ENCODE measurements at places on chromosomes 4 and X.

DNA sequence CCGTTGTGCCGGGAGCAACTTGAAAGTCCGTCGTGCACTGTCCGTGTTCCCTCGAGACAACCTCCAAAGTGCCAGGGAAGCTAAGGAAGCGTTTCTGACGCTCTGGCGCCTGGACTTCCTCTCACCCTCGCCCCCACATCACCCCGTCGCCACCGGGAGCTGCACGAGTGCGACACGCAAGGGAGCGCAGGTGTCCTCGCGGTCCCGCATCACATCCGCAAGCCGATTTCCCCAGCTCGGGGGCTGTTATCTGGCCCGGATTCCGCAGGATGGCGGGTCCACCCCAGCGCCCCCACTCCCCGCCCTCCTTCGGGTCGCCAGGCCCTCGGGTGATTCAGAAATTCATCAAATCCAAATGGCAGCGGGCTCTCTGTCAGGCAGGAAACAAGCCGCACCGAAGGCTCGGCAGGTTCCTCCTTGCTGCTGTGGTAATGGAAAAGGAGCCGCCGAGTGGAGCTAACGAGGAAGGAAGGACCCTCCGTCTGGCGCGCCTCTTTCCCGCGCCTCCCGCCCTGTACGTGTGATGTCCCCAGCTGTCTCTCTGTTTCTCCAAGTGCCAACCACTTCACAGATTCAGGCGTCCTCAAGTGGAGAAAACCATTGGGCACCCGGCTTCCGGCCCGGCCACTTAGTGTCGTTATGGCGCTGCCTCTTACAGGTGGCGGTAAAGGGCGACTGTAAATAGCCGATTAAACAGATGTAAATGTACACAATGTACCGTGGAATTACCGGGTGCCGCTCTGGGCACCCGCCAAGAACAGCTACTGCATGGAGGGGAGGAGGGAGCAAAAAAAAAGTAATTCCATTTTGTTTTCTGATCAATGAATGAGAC is 921 bp upstream of the SETD7 start:
- peak; percentile 72 for DNase-seq

- DNase-seq, result no peak
Observed at GRCh38 chr4:8083086-8083825, 75.4 kb downstream of the ABLIM2 start.

GRCh38 chrX:4277122-4277521 is 563.7 kb upstream of the PRKX start:
- DNase-seq, result no peak

DNA sequence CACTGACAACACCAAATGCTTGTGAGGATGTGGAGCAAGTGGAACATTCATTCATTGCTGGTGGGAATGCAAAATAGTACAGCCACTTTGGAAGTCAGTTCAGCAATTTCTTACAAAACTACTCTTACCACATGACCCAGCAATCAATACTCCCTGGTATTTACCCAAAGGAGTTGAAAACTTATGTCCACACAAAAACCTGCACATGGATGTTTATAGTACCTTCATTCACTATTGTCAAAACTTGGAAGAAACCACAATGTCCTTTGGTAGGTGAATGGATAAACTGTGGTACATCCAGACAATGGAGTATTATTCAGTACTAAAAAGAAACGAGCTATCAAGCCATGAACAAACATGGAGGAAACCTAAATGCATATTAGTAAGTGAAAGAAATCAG is 27.5 kb downstream of the HUWE1 start:
- no peak for DNase-seq

- DNase-seq, result no peak
Observed at GRCh38 chr4:30856795-30857564, 136.8 kb downstream of the PCDH7 start.

DNA sequence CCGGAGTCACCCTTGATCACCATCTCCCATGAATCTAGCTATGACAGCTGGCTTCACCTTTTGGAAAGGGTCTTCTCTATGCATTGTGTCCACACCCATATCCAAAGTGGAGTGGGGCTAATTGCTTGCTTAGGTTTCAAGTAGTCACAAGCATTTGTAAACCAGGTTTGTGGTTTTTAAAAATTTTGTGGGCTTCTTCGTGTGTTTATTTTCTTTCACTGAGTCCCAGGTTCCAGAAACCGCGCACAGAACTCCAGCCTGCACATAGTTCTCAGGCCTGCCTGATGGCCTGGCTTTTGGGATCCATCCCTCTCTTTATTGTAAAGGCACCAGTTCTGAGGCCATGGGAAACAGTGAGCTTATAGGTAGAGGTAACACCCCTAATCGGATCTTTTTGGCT is 70.2 kb upstream of the TLR3 start:
- DNase-seq, result no peak

DNA sequence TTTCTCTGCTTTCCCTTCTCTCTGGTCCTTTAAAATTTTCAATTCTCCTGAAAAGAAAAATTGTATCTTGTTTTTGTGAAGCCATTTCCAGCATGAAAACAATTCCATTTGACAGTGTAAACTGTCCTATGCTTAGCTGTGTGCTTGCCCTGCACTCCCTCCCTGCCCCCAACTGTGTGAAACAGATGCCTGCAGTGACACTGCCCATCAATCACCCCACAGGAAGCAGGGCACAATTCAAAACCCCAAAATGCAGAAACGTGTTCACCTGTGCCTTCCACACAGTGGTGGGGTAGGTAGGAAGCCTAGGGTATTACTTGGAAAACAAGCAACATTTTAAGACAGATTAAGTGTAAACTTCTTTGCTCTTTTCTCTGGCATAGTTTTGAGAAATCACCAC is 6.2 kb upstream of the FHDC1 start:
- DNase-seq, result no peak

GRCh38 chrX:148808833-148809232 is 308.4 kb downstream of the AFF2 start:
- DNase-seq, result no peak

GRCh38 chrX:114797494-114797893 is 213.6 kb downstream of the HTR2C start:
- DNase-seq, result no peak

DNA sequence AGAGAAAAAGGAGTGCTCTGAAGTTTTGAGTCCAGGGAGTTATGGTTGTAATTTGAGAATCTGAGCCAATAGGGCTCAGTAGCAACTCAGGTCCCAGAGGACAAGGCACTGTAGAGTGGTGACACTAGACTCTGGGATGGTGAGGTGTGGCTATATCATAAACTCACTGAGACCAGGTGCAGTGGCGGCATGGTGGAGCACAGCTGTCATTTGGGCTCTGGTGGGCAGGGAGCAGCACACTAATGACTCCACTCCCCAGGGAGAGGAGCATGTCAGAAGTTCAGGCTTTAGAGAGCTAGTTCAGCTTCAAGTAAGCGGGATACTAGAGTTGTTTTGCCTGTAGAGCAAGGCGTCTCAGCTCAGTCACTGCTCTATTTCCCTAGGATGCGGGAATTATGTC is 165.4 kb upstream of the USP38 start:
- DNase-seq, result no peak

GRCh38 chr4:53558065-53558801 is 33.1 kb downstream of the LNX1 start:
- DNase-seq, result no peak

- DNase-seq, result no peak
Observed at GRCh38 chr4:185309770-185310169, 86.0 kb downstream of the LRP2BP start.

GRCh38 chr4:78923464-78924312 is 15.6 kb downstream of the PAQR3 start:
- no peak for DNase-seq

DNA sequence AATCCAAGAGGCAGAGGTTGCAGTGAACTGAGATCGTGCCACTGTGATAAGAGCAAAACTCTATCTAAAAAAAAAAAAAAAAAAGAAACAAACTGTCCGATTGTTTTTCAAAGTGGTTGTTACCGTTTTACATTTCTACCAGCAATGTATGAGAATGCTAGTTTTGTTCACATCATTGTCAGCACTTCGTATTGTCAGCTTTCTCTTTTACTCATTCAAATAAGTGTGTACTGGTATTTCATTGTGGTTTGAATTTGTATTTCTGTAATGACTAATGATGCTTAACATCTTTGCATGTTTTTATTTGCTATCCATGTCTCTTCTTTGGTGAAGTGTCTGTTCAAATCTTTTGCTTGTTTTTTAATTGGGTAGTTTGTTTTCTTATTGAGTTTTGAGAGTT is 65.8 kb downstream of the GPR101 start:
- DNase-seq, result no peak

DNA sequence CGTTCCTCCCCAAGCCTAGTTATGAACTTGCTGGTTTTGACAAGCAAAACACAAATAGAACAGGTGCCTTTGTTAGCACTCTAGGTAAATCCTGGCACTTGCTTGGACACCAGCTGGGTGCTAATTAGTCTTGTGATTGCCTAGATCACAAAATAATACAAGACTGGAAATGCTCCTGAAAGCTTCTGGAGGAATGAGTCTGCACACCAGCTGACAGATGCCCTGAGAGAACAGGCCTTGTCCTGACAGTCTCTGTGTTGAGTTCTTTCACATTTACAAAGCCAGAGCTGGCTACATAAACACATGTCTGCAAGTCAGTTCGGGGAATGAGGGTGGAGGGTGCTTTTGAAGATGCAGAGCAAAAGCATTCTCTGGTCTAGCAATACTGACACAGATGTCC is 93.8 kb downstream of the ELOVL6 start:
- no peak for DNase-seq

GRCh38 chr4:108902769-108903168 is 139.9 kb upstream of the ETNPPL start:
- no peak for DNase-seq

DNA sequence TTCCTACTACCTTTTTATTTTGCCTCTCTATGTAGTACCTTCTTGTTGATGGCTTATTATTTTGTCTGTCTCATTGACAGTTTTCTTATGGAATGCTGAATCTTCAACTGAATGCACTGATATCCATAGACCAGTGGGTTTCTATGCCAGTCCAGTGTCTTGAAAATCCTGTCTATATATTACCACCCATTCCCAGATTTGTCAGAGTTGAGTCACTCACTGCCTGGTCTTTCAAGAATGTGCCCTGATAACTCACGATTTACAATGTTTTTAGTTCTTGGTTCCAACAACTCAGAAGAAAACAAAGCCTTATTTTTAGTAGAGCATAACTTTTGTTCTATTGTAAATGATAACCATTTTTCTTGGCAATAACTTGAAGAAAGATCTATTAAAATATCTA is 606.0 kb upstream of the PITX2 start:
- DNase-seq, result no peak

DNA sequence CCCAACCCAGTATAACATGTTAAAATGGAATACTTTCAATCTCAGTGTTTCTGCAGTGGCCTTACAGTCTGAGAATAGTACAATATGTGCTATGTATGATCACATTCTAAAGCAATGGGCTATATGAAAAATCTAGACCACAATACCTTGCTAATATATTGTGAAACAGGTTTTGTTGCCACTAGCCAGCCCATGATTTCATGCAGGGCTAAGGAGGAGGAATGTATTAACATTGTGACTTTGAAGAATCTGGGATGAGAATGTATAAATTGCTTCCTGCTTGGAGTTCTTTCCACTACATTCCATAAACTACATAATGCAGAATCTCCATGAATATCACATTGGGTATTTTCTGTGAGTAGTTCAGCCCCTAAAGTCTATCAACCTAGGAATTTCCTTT is 935.4 kb upstream of the GRIA3 start:
- no peak for DNase-seq

DNA sequence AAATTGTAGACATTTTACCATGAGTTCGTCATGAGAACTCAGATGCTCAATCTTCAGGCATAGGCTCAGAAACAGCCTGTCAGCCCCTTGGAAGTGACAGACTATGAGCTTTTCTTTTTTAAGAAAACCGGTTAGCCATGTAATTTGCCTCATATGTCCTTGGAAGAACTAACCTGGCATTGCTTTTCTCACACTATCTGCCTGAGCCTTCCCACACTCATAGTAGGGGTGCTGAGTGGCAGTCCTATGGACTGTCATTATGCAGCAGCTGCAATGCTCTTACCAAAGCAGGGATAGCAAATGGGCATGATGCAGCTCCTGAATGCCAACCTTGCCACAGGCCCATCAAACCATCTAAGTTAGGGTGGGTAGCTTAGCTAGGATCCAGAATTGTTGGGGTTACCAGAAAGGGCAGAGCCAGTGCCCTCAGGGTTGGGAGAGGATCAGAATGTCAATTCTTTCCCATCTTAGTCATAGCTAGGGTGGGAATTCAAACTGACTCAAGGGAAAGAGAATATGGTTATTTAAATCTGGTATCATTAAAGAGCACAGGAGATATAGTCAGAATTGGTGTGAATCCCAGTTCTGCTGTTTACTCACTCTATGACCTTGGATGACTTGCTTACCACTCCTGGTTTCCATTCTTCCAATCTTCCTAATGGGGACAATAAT is 230.6 kb upstream of the CPEB2 start:
- DNase-seq, result no peak

DNA sequence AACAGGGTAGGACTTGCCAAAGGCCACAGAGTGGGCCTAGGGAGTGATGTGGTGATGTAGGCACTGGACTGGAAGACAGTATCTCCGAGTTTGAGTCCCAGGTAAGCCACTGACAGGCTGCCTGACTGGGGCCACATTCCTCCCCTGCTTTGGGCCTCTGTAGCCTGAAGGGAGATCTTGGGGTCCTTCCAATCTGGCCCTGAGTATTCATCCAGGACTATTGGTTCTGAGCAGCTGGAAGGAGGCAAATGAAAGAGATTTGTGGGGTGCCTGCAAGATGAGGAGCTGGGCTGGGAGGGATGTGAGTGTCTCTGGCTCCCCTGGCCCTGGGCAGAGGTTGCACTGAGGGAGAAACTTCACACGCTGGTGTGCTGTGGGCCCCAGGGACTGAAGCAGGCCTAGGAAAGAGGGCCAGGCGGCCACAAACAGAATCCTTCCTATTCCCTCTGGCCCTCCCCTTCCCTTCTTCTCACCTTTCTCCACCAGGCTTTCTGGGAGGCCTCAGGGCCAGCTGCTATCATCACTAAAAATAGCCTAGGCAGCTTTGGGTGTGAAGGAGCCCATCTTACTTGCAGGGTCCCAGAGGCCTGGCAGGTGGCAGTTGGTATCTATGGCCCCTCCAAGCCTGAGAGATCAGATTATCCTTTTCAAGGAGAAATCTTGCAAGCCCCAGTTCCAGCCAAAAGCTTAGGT is 70.1 kb downstream of the PJA1 start:
- DNase-seq, result no peak

- no peak for DNase-seq
Observed at GRCh38 chr4:158671665-158671914, at the start of gene C4orf46. Gene C4orf46 (minus strand): TSS chr4:158671887. CDS start chr4:158671801, 86 bp downstream.

DNA sequence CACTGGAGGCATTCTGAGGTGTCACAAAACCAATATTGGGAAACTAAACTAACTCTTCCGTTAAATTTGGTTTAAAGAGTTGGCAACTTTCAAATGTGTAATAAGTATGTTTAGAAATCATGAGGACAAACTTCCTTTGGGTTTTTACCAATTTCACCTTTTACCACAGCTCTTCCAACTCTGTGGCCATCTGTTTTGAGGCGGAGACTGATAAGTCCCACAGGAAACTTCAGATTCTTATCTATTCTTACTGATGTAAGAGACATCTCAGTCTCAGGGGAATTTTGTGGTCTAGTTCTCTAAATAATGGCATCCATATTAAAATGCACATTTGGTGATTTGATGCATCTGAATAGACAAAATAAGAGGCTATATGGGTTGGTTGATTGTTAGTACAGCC is 229.2 kb upstream of the AFF2 start:
- no peak for DNase-seq
